ENCODE measurements at places on chromosomes 3 and 15.

GRCh38 chr15:89998923-89999675, 2.0 kb upstream of the ZNF710 start:
- no peak for DNase-seq

DNA sequence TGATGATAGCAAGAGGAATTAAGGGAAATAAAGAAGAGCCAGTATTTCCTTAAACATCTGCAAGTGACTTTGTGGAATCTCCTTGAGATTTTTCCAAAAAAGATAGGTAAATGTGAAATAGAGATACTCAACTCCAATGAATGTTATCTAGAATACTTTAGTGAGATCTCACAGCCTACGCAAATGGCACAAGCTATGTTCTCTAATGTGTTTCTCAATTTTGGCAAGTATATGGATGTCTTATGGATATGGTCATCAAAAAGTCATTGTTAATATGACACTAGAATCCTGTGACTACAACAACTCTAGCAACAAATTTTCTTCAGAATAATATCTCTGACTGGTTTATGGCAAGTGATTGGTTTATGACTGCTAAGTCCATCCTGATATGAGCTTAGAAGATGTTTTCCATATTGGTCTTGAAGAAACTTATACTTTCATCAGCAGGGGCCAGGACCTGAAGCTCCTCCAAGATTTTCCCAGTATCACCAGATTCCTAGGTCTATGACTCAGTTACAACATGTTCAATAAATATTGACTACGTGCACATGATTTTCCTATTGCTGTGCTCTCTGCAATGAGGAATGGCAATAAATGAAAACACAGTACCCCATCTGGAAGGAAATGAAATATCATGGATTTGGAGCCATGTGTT, 170.9 kb upstream of the THBS1 start:
- no peak for DNase-seq

DNA sequence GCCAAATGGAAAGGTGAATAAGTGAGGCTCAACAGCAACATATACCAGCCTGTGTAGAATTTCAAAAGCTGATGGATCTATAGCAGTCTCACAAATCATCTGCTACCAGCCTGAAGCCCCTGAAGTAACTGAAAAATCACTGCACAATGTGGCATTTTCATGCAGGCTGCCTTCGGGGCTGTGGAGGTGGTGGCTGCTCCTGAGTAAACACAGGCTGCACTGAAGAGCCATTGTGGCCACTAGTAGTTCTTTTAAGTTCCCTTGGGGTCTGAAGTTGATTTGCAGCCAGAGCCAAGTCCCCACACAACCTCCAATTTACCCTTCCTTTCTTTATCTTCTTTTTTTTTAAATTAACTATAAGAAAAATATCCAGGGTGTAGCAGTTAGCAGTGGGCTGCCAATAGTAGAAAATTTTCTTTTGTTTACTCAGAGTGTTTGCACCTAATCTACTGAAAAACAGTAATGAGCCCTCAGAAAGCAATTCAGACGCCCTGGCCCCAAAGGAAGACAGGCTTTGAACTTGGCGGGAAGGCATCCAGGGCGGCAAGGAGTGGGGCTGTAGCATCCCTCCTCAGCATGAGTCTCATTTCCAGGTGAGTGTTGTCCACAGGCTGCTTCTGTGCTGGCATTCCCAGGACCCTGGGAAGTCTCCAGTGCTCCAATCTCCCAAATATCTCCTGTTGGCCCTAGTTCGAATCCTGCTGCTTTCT, 13.3 kb upstream of the SUSD5 start:
- DNase-seq = no peak

GRCh38 chr3:2908693-2909351, 201.4 kb downstream of the IL5RA start:
- DNase-seq = no peak

DNA sequence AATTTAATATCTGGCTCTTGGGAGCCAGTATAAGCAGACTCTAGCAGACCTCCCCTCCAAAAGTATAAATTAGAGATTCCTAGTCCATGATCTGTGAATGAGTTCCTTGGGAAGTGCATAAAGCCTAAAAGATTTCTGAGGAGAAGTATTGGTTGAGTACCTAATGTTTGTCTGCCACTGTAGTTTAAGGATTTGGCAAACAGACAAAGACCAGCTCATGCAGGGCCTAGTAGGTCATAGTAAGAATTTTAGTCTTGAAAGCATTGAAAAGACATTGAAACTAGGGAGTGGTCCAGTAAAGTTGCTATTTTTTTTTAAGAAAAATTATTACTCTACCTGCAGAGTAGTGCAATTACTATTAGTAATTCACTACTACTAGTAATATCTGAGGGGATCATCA, 67.5 kb downstream of the SPRED1 start:
- DNase-seq = no peak

GRCh38 chr3:190959077-190959476, 96.6 kb upstream of the GMNC start:
- no peak for DNase-seq

GRCh38 chr15:59933607-59934006, 70.5 kb upstream of the FOXB1 start:
- DNase-seq = no peak

DNA sequence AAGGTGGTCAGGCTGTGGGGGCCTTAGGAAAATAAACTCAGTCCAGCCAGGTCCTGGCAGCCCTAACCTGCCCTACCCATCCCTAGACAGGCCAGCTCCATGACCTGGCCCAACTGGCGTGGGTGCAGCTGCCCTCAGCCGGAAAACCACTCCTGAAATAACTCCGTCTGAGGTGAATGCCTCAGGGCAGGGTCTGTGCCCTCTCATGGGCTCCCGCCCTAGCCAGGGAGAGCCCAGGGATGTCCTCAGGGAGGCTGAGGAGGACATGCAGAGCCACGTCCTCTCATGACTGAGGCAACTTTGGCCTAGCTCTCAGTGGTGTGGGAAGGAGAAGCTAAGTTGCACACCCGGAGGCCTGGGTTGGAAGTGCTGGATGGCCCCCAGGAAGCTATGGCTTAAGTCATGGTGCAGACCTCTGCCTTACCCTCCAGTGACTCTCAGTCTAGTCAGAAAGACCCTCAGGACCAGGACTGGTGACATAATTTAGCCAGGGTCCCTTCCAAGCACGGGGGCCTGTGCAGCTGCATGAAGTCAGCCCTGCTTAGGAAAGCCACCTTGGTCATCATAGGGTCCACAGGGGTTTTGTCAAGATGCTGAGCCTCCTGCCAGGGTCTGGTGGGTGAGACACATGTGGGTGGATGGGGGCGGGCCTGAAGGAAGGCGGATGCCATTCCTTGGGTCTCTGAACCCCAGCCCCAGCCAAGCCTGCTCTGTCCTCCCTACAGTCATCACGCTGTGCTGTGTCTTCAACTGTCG, 7.4 kb downstream of the TMIE start:
- DNase-seq = no peak

DNA sequence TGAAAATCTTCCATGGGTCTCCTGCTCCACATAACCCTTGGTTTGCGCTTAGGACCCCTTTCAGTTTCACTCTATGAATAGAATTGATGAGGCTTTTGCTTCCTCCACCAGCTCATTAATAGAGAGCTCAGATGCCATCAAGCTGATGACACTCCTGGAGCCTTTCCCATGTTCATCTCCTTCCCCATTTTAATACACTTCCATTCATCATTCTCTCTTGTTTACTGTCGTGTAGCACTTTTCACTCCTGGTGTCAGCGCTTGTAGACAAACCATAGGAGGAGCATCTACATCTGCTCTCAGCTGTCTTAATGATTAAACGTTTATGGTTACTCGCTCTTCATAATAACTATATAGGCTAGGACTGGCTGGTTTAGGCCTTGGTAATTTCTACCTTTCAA, 363.5 kb downstream of the EPHB1 start:
- DNase-seq = no peak

DNA sequence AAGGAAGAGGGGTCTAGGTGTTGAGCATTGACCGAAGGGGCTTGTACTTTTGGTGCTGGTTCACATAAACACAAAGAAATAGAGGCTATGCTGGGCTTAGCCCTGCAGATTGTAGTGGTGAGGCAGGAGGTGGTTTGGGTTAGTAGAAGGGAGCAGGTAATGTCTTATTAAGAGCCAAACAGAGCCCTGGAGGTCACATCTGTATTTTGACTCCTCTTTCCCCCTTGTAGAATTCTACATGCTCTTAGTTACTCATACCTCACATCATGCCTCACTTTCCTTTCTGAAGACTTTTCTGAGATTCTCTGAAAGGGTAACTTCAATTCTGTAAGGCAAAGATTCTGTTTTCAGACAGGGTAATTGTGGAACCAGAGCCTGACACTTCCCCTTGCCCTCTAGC, 16.1 kb upstream of the ZNF80 start:
- no peak for DNase-seq

GRCh38 chr3:36700537-36701248, 63.7 kb downstream of the DCLK3 start:
- DNase-seq = no peak
